ENCODE measurements at places on chromosomes 6 and 20. TPM values are rescaled to one million over a fixed set of nuclear protein-coding genes. Genes with fewer than 3 reads are reported as not detected.

Gene GNMT
- 0.36 TPM for polyA plus RNA-seq

Gene ERMARD
- polyA plus RNA-seq, result 11.0 TPM

Gene STX11
- 9.5 TPM for polyA plus RNA-seq

Gene RING1
- 7.8 TPM for polyA plus RNA-seq

Gene MLN
- polyA plus RNA-seq, result not detected

Gene KCNQ5
- polyA plus RNA-seq, result not detected

Gene ENPP5
- 2.1 TPM for polyA plus RNA-seq

Gene BPI
- not detected for polyA plus RNA-seq

Gene FLRT3
- not detected for polyA plus RNA-seq

Gene ADGRG6
- polyA plus RNA-seq, result not detected

- no peak for DNase-seq
Measured at GRCh38 chr6:132198896-132199295, 202.4 kb downstream of the MOXD1 start.

GRCh38 chr6:138571181-138571580 lies 71.9 kb upstream of the NHSL1 start:
- no peak for DNase-seq

GRCh38 chr6:21375151-21376116 lies 218.1 kb upstream of the SOX4 start:
- DNase-seq, result no peak

DNA sequence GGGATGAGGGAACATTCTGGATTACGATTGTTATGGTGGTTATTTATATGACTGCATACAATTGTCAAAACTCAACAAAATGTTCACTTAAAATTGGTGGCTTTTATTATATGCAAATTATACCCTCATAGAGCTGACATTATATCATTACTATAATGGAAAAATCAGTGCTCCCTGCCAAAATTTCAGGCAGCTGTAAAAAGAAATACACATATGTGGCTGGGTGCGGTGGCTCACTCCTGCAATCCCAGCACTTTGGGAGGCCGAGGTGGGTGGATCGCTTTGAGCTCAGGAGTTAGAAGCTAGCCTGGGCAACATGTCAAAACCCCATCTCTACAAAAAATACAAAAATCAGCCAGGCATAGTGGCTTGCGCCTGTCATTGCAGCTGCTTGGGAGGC lies 75.8 kb upstream of the SULF2 start:
- DNase-seq, result no peak

DNA sequence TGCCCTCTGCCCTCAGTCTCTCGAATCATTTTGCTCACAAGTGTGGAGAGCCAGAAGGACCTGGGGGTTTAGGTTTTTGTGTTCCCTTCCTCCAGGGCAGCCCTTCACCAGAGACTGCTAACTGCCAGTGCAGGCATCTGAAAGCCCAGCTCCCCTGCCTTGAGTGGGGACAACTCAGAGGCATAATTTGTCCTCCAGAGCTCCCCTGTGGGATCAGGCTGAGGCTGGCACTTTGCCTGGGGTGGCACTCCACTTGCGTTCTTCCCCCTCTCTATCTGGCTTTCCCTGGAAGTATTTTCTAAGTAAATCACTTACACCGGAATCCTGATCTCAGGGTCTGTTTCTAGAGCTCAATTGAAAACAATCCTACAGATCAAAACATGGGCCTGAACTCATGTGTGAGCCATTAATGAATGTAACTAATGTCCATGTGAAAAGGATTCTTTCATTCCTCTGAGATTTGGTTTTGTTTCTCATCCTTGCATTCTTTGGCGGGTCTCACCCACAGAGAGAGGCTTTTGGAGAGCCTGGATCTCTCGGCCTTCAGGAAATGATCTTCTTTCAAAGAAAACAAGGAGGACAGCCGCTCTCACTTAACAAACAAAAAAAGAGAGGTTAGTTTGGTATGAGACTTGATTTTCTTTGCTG lies 125.7 kb upstream of the RIPOR2 start:
- no peak for DNase-seq

GRCh38 chr20:63635431-63636141 lies 8.7 kb upstream of the GMEB2 start:
- DNase-seq, result peak; percentile 87

GRCh38 chr20:19940988-19941460 lies 76.1 kb upstream of the NAA20 start:
- no peak for DNase-seq

DNA sequence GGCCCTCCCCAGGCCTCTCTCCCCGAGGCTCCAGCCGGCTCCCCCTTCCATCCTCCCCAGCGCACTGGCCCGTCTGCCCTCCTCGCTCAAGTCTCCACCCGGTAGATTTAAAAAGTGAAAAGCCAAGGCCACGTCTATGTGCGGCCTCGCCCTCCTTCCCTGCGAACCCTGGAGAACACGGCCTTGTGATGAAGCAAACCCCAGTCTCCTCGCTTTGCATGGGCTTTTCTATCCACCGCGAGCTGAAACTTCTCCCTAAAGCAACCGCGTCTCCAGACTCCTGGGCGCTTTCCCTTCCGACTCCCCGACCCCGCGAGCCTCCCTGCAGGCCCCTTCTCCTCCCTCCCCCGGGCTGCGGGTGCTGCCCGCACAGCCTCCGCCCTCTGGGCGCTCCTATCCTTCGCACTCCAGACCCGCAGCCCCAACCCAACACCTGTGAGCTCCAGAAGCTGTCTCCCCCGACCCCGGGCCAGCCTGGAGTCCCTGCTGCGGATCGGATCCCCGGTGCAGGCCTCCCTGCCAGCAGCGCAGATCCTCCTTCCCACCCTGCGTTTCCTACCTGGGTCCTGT lies 265.2 kb upstream of the QKI start:
- DNase-seq, result no peak

DNA sequence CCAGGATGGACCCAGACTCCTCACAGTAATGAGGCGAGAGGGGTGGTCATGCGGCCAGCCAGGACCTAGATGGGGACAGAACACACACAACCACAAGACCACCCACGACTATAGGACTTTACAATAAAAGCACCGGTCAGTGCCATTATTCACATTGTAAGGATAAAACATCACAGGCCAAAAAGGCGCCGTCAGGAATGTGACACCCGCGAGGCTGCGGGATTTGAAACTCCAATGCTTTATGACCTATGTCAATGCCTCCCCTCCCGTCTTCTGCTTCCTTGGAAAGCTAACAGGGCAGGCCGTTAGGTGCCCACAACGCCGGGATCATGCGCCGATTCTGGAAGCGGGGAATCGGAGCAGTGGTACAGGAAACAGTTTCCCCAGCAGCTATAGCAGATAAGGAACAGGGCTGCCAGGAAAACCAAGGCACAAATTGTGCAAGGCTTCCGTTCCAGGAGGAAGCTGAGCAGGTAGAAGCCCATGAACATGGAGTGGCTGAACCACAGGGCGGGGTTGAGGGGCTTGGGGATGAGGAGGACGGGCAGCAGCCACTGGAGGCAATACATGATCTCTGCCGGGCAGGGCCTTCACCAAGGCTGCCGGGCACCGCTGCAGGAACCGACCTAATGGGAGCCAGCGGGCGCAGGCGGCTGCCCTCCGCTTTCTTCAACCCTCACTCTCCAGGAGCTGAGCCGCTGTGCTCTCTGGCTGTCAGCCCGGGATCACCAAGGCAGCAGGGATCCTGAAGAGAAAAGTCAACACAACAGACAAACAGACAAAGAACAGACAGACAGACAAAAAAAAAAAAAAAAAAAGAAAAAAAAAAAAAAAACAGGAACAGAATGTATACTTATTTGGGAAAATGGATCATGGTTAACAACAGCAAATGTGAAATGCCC lies 2.2 kb upstream of the NNAT start:
- DNase-seq, result no peak

- no peak for DNase-seq
Measured at GRCh38 chr6:3426927-3427686, 29.7 kb downstream of the SLC22A23 start.

GRCh38 chr20:25223765-25224720 lies 23.8 kb upstream of the PYGB start:
- DNase-seq, result no peak

- DNase-seq, result no peak
Measured at GRCh38 chr6:35018746-35019145, 122.4 kb downstream of the TCP11 start.

- DNase-seq, result no peak
Measured at GRCh38 chr6:16493112-16493511, 254.7 kb downstream of the GMPR start.

DNA sequence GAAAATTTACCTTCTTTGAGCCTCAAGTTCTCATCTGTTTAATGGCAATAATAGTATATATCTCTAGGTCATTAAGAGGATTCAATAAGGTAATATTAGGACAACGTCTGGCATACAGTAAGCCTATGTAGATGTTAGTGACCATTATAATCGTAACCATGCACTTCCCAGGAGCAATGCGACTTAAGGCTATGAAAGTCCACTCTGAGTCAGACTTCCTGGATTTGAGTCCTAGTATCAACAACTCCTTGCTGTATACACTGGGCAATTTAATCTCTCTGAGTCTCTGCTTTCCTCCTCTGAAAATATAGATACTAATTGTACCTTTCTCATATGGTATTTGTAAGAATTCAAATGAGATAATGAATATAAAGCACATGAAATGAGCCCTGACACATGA lies 168.1 kb upstream of the HDDC2 start:
- no peak for DNase-seq

DNA sequence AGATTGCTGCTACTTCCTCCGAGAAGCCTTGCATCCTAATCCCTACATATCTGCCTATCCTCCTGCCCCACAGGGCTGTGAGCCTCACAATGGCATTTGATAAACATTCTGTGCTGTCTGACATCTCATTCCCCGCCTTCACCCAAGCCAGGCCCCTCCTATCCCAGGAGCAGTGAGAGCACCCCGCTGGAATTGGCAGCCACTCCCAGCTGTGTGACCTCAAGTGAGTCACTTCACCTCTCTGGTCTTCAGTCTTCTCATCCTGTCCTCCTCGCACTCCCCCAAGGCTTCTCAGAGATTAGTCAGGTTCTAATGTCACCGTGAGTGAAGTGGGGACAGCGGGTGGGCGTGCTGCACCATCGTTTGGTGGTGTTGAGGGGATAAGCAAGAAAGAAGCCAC lies 81.7 kb downstream of the CDH22 start:
- no peak for DNase-seq

GRCh38 chr20:60214901-60215815 lies 256.9 kb downstream of the CDH26 start:
- DNase-seq, result no peak

- DNase-seq, result no peak
Measured at GRCh38 chr6:164749221-164750064, 560.0 kb downstream of the C6orf118 start.

DNA sequence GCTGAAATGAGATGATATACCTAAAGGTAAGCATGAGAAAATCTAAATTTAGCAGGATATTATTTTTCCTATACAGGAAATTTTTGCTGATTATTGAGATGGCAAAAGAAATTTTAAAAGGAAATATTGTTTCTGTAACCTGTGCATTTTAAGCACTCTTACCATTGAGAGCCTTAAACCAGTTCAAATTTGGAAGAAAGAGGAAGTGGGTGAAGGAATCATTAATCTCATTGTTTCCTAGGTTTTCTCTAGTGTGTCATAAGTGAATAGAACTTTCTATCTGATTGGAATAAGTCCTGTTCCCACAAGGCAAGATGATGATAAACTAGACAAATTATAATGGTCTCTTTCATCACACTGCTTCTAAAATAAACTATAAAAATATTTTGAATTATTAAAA lies 22.4 kb upstream of the FKBP1C start:
- no peak for DNase-seq

All from CD4-positive, alpha-beta memory T cell (primary cell).